ENCODE measurements at places on chromosomes 16 and 17.

GRCh38 chr17:47239967-47240651, 13.5 kb upstream of the ITGB3 start:
- DNase-seq, result no peak

- DNase-seq, result no peak
These were observed 84.4 kb downstream of the VMP1 start for GRCh38 chr17:59791603-59792457.

DNA sequence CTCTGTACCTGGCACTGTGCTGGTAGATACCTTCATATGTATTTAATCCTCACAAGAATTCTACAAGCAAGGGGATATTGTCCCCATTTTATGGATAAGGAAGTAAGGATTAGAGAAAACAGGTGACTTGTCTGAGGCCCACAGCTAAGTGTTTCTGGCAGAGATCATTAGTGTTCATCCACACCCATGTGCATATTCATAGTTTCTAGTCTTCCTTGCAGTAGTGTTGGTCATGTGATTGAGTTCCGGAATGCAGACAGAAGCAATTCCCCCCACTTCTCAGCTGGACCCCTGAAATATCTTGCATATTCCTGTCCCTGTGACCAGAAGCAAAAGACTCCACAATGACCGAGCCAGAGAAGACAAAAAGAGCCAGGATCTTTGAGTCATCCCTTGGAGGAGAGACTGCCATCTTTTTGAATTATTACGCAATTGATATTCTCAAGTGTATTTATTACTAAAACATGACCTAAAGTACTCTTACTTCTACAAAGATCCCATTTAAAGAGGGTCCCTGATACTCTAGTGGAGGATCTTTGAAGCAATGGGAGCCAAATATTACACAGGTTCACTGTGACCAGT, 43.4 kb downstream of the SOX9 start:
- no peak for DNase-seq

DNA sequence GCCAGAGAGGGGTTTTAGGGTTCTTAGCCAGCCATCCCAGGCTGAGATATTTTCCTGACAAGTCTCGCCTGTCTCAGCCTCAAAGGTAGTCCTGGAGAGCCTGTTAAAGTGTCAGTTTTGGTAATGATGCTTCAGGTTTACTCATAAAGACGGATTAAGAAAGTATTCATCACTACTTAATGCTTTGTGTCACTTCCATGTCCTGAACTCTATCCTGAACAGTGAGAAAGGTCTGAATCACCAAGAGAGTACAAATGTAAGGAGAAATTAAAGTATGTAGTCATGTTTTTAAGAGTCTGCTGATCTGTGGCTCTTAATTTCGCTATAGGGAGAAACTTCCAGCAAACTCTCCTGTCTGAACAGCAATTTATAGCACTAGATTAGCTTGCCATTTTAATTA, 14.0 kb downstream of the RPGRIP1L start:
- DNase-seq, result no peak

DNA sequence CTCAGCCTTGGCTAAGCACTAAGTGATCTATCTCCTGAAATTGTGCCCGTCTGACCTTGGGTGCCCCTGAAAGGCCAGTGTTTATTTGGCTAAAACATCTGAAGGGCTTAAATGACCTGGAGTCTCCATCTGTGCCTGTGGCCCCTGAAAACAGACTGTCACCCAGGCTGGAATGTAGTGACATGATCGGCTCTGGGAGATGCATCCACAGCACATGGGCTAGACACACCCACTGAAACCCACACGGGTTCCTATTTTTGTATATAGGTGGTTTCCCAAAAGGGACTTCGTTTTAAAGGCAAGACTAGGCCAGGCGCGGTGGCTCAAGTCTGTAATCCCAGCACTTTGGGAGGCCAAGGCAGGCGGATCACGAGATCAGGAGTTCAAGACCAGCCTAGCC, 13.5 kb downstream of the CEP295NL start:
- no peak for DNase-seq

GRCh38 chr16:3816326-3816725, 64.2 kb downstream of the CREBBP start:
- no peak for DNase-seq

DNA sequence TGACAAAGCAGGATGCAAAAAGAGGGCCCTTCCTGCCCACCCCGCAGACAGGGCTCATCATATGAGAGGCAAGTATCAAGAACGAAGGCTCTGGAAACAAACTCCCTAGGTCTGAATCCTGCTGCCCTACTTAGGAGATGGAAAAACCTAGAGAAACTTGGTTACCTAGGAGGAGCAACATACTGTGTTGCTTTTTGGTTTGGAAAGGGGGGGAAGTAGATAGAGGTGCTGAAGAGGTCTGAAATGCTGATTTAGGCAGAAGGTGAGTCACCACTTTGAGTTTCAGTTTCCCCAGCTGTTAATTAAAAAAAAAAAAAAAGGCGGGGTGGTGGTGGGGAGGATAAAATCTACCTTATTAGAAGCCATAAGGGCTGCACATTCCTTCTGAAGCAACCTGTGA, 1.5 kb downstream of the N4BP1 start:
- DNase-seq, result no peak

Measured in forelimb muscle (tissue), 1 donor.